ENCODE measurements at places on chromosomes 5 and 9.

GRCh38 chr9:750249-750967, 91.1 kb upstream of the DMRT1 start:
- DNase-seq = no peak

- DNase-seq = peak; percentile 17
Measured at GRCh38 chr9:88949425-88949824, 41.8 kb upstream of the S1PR3 start.

DNA sequence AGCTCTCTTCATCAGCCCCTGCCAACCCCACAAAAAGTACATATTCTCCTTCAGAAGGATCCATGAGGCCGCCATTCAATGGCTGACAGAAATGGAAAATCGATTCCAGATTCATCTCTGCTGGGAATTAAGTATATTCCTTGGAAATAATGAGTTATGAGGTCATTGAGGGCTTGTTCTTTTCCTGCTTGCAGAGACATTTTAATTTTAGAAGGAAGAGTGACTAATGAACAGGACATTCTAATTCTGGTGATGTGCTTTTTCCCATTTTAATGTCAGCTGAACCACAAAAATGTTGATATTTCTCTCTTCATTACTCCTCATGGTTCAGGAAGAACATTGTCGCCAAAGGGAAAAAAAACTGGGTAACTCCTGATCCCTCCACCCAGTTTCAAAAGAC, 314.0 kb downstream of the PIK3R1 start:
- DNase-seq = no peak

GRCh38 chr9:2173170-2173569, 158.0 kb downstream of the SMARCA2 start:
- no peak for DNase-seq

- DNase-seq = peak; percentile 5
Measured at GRCh38 chr5:96084874-96085506, 123.3 kb upstream of the ELL2 start.

DNA sequence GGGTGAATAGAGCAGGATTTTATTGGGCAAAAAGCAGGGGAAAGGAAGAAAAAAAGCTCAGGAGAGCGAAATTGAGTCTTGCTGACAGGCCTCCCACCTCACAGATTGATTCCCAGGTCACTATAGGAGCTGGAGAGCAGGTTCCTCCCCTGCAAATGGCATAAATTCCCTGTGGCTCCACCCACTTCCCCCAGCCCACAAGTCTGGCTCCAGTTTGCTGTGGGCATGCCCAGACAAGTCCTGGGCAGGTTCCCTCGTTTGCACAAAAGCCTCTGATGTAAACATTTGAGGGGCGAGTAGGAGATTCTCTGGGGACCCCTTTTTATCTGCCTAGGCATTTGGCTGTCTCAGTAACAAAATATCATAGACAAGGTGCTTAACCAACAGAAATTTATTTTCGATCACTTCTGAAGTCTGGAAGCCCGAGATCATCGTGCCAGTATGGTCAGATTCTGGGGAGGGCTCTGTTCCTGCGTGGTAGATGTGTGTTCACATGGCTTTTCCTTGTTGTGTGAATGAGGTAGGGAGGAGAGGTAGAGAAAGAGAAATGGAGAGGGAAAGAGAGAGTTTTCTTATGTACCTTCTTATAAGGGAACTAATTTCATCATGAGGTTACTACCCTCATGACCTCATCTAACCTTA, 614.5 kb downstream of the MAT2B start:
- DNase-seq = peak; percentile 1

GRCh38 chr9:135698767-135699166, 514 bp downstream of the SOHLH1 start:
- DNase-seq = no peak

DNA sequence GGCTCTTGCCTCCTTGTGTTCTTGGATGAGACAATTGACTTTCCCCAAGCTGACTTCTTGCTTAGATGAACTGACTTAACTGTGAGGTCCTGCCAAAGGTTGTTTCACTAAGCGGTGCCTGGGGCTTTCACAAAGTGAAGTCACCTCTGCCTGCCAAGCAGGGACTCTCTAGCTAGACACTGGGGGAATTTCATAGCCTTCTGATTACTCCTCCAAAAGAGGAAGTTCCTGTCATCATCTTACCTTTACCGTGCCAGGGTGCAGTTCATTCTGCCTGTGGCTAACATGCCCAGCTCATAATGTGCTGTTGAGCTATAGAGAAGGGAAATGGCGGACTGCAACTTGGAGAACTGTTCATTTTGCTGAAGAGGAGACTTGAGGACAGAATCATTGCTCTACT, 472.0 kb upstream of the WWC1 start:
- DNase-seq = no peak

DNA sequence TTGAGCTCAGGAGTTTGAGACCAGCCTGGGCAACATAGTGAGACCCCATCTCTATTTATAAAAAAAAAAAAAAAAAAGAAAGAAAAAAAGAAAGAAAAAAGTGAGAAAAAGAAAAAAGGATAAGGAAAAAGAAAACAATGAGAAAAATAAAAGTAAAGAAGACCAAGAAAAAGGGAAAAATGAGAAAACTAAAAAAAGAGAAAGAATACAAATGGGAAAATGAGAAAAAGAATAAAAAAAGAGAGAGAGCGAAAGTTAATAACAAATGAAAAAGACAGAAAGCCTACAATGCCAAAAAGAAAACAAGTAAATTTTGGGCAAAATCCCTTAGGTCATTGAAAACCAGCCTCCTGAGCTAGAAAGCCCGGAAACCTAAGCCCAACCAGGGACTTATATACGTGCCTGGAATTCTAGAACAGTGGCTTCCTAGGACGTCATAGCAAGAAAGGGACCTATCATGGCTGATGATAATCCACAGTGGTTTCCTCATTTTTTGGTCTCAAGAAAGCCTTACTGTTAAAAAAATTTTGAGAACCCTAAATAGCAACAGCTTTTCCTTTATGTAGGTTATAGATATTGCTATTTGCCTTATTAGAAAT, 131.7 kb upstream of the CLINT1 start:
- no peak for DNase-seq

- no peak for DNase-seq
Measured at GRCh38 chr5:135170500-135170899, 136.5 kb upstream of the PITX1 start.

GRCh38 chr5:93892481-93892880, 151.1 kb upstream of the POU5F2 start:
- DNase-seq = no peak

GRCh38 chr5:59126708-59127573, 544.1 kb downstream of the RAB3C start:
- no peak for DNase-seq

DNA sequence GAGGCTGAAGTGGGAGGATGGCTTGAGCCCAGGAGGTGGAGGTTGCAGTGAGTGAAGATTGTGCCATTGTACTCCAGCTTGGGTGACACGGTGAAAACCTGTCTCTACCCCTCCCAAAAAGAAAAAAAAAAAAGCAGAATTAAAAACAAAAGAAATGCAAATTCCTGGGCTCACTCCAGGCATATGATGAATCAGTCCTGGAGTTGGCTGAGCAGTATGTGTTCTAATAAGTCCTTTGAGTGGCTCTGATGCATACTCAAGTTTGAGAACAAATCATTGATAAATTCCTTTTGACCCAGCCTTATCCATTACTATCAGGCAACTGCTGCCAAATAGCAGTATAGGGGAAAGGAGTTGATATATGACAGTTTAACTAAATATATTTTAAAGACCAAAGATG, 28.3 kb downstream of the UHRF2 start:
- DNase-seq = no peak

- DNase-seq = no peak
Measured at GRCh38 chr5:151038412-151038745, 18.0 kb downstream of the GPX3 start.

GRCh38 chr9:89576404-89576839, 28.4 kb upstream of the GADD45G start:
- DNase-seq = peak; percentile 29

DNA sequence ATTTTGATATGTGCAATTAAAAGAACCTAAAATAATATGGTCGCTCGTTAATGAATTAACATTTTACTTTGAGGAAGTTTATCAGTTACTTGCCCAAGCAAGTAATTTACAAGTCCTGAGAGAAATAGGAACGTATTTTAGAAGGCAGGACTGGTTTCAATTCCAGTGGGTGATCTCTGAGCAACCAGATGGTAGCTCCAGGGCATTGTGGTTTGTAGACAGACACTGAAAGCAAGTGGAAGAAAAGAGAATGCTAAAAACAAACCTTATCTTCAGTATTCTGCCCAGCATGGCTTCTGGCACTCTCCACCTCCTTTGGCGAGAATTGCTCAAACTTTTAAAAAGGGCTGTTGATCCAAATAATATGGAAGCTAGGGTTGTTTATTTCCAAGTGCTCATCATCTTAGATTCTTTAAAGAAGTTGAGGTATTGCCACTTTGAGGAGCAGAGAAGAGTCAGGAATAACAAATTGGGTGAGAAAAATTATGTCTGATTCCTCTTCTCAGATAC, 31.8 kb upstream of the ERAP2 start:
- no peak for DNase-seq

DNA sequence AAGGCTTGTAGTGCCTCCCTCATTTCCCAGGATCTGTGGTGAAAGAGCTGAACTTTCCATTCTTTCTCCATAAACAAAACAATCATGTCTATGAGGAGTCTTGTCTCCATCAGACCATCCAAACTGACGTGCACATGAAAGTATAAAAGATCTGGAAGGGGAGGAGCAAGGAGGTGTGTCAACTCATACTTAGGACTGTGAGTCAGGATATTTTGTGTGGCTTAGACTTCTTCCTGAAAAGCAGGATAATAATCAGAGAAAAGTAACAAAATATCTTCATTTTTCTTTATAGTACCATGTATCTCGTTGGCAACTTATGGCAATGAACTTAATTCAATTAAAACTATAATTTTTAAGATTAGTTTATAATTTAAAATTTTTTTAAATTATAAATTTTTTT, 96.0 kb upstream of the PRRC1 start:
- no peak for DNase-seq

GRCh38 chr9:79433703-79434102, 138.1 kb upstream of the TLE4 start:
- DNase-seq = no peak

DNA sequence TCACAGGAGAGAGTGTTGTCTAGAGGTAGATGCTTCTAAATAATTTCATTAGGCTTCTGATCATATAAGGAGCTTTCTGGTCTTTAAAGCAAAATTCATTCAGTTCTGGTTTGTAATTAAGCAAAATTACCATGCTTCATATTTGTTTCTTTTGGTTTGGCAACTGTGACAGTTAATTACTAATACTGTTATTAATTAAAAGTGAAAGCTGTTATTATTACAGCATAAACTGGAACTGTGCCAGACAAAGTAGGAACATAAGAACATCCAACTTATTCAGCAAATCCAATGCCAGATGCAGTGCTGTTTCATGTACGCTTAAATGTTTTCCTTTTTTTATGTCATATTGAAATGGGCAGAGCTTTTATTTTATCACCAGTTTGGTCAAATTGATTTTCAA, 70.4 kb upstream of the DAB2 start:
- DNase-seq = no peak

DNA sequence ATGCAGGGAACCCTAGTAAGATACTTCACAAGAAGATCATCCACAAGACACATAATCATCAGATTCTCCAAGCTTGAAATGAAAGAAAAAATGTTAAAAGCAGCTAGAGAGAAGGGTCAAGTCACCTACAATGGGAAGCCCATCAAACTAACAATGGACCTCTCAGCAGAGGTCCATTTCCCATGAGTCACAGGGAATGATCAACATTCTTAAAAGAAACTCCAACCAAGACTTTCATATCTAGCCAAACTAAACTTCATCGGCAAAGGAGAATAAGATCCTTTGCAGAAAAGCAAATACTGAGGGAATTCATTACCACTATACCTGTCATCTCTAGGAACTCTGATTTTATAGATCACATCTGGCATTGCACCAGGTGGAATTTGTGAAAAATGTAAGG, 52.9 kb upstream of the SPATA31E1 start:
- DNase-seq = no peak

DNA sequence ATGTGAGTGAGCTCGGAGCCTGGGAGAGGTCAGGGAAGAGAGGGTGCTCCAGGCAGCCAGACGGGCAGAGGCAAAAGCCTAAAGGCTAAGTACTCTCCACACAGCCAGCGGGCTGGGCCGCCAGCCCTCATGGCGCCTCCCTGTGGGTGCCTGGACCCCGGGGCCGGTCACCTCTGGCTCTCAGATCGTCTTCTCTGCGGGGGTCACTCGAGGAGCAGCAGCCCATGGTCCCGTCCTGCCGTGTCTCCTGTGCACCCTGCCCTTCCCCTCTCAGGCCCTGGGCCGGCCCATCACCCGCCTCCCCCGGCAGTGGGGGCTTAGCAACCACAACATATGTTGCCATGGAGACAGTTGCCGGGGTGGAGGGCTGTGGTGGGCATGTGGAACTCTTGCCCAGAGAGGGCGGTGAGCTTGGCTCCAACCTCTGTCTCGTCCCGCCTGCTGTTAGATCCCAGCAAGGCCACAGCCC, 4.2 kb downstream of the AK1 start:
- DNase-seq = no peak

DNA sequence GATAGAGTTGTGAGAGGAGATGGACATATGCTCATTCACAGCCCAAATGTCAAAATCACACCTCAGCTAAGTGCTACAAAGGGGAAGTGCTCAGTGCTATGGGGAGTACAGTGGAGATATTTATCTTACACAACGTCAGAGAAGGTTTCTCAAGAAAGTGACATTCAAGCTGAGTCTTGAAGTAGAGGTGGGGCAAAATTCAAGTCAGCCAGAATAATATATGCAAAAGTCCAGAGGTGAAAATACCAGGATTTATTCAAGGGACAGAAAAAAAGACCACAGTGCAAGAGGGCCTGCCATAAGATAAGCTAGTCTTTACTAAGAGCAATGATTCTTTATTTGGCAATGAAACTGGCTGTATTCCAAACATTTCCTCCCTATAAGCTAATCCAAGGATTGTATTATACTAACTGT, 327.8 kb upstream of the PIK3R1 start:
- DNase-seq = no peak

Measured in NCI-H1417 treated with DMSO at 0.1 percent for 48 hours (cell line).